ENCODE measurements at places on chromosomes 3 and 15. TPM values are rescaled to one million over a fixed set of nuclear protein-coding genes. Genes with fewer than 3 reads are reported as not detected.

CHRFAM7A gene
- total RNA-seq: 2.0 TPM

HRG gene
- total RNA-seq: not detected

VEPH1 gene
- total RNA-seq: 4.2 TPM

ASB14 gene
- total RNA-seq: not detected

TRAT1 gene
- total RNA-seq: 1.3 TPM

CORO2B gene
- 1.6 TPM for total RNA-seq

ACTRT3 gene
- total RNA-seq: 1.1 TPM

TMC3 gene
- total RNA-seq: not detected

SAMMSON gene
- total RNA-seq: not detected

SERPINI2 gene
- total RNA-seq: not detected

DNA sequence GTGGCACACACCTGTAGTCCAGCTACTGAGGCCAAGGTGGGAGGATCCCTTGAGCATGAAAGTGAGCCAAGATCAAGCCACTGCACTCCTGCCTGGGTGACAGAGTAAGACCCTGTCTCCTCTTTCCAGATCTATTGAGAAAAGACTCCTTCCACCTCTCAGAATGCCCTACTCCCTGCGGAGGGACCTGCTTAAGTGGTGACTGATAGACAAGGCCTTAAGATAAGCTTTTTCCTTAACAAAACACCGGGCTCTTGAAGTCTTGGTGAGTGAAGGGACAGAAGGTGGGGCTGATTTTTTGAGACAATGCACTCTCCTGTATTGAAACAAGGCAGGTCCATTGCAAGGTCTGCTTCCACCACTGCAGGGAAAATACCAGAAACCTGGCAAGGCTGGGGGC lies 338.4 kb upstream of the FRG2C start:
- DNase-seq: no peak

DNA sequence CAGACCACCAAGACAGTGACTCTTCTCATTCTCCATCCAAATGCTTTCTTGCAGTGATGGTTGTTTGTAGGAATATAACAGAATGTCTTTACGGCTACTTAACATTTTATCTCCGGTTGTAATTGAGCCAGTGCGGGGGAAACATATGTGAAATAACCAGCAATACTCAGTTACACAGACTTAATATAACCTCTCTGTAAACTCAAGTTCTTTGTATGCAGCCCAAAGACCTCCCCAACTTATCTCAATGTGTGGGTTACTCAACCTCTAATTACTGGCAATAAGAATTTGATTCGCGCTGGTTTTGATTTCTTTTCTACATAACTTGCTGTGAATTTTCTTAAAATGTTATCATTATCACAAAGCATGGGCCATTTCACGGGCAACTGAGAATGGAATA lies 250.6 kb downstream of the TAFA4 start:
- no peak for DNase-seq

- DNase-seq: no peak
These were observed 296.8 kb downstream of the DOCK3 start for GRCh38 chr3:50971487-50971924.

- no peak for DNase-seq
These were observed 19.5 kb upstream of the THRB start for GRCh38 chr3:24514119-24514518.

- no peak for DNase-seq
These were observed 220.9 kb upstream of the EIF1B start for GRCh38 chr3:40088527-40089170.

- no peak for DNase-seq
These were observed 525 bp upstream of the MCCC1 start for GRCh38 chr3:183099838-183100204.

DNA sequence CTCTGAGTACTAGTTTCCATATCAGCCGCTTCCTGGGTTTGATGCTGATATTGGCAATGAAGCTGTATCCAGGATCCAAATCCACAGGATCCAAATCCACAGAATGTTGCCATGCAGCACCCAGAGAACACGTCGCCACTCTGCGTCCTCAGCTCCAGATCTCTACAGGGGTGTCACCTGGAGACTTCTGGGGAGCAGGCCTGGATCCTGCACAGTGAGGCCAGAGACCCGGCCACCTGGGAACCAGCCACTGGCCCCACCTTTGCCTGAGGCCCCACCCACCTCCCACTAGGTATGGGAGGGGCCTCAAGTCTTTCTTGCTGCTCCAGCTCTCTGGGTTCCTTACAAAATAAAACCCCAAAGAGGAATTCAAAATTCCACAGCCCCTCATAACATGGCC lies 123.9 kb downstream of the LRRK1 start:
- DNase-seq: peak; percentile 13

DNA sequence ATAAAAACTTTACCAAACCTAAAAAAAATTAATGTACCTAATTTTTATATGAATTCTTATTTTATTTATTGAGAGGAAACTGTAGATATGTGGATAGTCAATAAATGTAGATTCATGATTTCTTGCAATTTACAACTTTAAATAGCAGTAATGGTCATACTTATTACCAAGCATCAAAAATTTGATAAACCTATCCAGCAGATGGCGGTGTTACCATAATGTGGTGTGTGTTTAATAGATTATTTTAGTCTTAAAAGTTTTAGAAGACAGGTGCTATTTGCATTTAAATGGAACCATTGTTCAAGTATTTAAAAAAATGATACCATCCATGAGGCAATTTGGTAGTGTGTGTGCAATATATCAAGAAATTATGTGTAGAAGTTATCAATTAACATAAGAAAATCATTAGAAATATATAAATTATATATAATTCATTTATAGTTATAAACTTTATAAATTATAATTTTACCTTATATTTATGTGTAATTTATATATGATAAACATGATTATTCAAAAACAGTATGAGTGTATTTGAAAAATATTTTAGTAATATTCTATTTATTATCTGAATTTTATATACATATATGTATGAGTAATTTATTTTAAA lies 176.0 kb upstream of the BCHE start:
- DNase-seq: no peak

GRCh38 chr3:71955240-71956068 lies 170.5 kb upstream of the PROK2 start:
- peak; percentile 55 for DNase-seq

- DNase-seq: no peak
These were observed 44.4 kb downstream of the PCOLCE2 start for GRCh38 chr3:142844339-142844977.

DNA sequence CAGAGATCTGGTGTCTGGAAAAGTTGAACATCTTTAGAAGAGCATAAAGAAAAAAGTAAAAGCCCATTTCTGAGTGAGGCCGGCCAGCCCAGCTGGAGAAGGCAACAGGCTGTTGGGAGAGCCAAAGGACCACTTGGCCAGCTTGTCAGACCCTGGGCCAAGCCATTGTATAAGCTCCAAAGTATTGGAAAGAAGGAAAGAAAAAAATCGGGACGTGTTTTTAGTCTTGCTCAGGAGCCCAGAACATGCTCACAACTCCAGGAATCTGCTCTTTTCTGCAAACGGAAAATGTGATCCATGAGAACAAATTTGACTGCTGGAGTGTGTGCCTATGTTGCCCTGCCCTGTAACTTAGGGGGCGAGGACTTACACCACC lies 10.4 kb upstream of the CLPX start:
- no peak for DNase-seq

DNA sequence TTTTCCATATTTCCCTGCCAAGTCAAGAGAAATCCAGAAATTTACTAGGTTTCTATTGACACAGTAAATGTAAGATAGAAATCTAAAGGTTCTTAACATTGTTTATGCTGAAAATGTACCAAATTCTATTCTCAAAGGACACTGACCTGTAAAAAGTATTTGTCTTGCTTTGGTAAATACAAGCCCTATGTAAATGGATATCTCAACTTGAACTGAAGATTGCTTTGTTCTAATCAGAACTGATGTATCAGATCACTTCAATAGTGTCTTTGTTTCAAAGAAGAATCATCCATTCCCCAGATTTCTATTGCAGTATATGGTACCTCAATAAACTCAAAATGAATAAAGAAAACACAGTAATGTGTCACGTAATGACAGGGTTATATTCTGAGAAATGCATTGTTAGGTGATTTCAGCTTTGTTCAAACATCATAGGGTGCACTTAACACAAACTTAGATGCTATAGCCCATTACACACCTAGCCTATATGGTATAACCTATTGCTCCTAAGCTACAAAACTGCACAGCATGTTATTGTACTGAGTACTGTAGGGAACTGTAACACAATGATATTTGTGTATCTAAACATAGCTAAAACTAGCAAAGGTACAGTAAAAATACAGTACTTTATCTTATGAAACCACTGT lies 143.5 kb upstream of the NECTIN3 start:
- DNase-seq: no peak

- DNase-seq: no peak
These were observed 370.1 kb downstream of the NR2F2 start for GRCh38 chr15:96700555-96700954.

DNA sequence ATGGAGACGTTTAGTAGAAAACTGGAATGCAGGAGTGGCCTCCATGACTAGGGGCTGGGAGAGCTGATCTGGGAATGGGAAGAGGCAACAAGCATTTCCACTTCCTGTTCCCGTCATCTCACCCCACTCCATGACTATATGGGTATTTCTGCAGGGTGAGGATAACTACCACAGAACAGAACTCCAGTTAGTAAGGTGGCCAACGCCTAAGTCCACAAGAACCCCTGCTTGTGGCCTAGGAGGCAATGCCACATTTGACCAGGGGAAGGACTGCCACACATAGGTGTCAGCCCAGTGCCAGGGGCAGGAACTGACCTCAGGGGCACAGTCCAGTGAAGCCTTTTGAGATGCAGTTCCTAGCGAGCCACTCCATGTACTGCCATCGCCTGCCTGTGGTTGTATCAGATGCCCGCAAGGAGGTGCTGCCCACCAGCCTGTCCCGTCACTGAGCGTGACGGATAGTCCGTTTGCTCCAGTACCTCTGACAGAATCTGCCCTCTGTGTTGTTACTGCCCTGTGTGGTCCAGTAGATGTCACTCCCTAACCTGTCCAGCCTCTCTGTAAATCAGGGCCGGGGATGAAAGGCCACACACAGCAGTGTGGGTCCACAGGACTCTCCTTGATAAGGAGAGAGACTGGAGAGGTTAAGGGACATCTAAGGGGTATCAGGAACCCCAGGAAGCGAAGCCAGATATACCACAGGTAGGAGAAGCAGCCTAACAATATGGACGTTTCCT lies 3.5 kb upstream of the MTFMT start:
- peak; percentile 75 for DNase-seq

DNA sequence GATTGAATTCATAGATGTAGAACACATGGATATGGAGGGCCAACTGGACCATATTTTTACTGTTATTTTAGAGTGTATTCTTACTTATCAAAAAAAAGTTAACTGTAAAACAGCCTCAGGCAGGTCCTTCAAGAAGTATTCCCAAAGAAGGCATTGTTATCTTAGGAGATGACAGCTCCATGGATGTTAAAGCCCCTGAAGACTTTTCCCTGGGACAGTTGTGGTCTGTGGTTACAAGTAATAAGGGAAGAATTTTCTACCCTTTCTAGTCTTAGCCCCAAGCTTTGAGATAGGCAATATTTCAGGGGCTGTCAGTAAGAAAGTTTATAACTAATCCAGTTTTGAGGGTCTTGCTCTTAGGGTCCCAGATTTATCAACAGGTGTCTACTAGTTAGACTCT lies 62.5 kb downstream of the LRRC49 start:
- DNase-seq: no peak

DNA sequence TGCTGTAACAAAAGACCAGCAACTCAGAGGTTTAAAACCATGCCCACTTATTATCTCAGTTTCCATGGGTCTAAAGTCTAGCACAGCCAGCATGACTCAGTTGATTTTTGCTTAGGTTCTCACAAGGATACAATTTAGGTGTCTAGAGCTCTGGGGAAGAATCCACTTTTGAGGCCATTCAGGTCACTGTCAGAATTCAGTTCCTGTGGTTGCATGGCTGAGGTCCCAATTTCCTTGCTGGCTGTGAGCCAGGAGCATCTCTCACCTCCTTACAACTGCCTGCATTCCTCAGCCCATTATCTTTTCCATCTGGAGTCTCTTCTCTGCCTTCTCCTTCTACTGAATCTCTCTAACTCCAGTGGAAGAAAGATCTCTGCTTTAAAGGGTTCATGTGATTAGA lies 240.5 kb upstream of the CFAP20DC start:
- DNase-seq: no peak

DNA sequence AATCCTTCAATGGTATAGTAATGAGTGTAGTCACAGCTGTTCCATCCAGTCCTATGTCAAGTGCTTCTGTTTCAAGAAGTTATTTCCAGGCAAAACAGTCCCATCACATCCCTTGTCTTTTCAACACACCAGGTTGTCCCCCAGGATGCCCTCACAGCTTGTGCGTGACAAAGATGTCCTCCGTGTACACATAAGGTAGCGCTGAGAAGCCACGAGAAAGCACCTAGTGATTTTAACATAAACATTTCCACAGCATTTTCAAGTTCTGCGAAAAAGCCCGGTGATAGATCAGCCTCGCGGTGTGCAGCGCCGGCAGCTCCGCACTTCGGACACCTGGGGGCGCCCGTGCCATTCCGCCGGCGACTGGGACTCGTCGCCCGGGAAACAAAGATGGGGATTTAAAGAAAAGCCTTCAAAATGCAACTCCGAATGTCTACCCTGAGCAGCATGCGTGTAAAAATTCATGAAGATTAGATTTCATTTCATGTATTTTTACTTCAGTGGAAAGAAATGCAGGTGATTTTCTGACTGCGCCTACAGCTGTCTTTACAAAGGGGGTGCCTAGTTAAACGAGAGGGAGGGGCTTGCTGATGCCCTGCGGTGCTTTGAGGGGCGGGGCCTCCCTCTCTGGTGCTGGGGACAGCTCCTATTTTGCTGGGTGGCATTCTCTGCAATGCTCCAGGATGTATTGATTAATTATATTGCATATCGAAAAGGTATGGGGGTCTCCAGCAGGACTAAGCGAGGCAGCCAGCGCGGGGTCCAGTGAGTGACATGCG lies 49.9 kb downstream of the KY start:
- peak; percentile 59 for DNase-seq

DNA sequence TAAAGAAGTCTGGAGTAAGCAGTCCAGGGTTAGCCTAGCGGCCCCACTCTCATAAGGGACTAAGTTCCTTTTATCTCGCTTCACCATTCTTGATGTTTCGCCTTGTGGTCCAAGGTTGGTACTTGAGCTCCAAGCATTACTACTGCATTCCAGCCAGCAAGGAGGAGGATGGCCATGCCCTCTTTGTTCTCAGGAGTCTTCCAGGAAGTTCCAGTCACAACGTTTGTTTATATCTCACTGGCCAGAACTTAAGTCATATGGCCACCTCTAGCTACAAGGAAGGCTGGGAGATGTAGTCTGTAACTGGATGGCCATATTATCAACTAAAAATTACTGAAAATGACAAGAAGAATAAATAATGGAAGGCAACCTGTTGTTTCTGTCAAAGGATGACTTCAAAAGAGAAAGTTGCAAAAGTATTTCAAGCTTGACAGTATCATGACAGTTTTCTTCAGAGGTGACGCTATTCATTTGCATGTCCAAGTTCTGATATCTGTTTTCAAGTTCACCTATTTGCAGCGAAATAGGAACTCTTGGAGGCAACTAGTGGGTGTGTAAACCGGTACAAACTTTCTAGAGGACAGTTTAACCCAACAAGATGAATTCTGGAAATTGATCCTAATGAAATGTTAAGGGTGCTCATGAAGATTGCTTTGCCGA lies 118.6 kb downstream of the PGPEP1L start:
- DNase-seq: no peak

- DNase-seq: no peak
These were observed 42.0 kb downstream of the THBS1 start for GRCh38 chr15:39622660-39623516.

- DNase-seq: no peak
These were observed 4.8 kb upstream of the RGMA start for GRCh38 chr15:93093765-93094164.
